ENCODE measurements at places on chromosomes 5 and 9.

GRCh38 chr5:111068213-111068612 lies 3.3 kb upstream of the TSLP start:
- DNase-seq = no peak

- no peak for DNase-seq
These were observed 97.6 kb upstream of the LHFPL2 start for GRCh38 chr5:78746021-78746770.

DNA sequence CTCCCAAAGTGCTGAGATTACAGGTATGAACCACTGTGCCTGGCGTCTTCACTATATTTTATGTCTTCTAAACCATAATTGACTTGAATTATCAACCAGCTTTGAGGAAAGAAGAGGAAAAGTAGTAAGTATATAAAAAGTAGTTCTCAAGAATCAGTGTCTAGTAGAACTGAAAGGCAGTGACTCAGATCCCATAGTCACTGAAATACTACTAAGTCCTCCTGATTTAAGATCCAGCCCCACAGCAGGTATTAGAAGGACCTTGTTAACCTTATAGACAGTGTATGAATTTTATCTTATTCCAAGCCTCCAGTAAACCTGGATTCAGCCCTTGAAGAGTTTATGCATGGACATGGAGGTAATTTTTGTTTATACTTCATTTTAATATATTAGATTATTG lies 31.5 kb downstream of the LNPEP start:
- DNase-seq = no peak

DNA sequence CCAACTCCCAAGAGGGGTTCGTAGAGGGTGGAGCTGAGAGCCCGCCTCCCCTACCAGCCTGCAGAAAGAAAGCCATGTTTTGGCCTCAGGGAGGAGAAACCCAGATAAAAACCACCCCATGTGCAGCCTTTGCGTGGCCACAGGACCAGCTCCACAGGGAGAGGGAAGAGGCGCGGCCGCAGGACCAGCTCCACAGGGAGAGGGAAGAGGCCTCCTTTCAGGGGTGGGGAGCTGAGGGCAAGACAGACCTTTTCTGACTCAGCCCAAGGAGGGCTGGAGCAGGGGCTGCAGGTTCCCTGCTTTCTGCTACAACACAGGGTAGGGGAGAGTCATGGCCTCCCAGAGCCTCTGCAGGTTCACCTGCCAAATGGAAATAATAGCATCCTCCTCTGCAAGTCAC lies 37.6 kb upstream of the KCNMB1 start:
- DNase-seq = no peak

GRCh38 chr9:2663461-2664173 lies 42.0 kb downstream of the VLDLR start:
- DNase-seq = no peak

DNA sequence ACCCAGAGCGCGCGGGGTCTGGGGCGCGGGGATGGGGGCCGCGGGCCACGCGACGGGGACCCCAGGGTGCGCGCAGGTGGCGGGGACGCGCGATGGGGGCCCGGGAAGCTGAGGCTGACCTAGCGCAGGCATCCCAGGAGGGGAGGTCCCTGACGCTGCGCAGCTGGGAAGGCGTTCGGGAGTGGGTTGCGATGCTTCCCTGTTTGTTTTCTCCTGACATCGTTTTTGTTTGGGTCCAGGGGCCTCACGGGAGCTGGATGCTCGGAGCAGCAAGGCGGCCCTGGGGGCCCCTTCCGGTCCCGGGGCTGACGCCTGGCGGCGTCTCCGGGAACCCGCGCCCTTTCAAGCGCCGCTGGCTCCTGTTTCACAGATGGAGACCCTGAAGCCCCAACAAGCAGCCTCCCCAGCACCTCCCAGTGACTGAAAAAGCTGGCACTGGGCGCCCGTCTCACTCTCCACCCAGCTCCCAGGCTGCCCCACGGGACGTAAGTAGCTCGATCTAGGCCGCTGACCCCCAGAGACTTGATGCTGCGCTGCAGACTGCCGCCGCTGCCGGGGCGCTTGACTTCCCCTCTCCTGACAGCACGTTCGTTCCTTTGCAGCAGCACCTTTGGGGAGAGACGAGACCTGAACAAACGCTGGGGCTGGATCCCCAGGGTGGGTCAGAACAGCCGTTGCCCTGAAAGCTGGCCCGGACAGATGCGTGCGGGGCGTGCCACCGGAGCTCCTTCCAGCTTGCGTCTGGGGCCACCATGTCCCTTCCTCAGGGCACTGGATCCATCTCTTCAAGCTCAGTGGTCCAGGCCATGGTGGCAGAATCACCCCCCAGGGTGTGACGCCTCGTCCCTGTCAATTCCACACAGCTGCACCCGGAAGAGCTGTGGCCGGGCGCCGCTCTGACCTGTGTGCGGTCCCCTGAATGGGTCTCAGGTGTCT lies 593 bp downstream of the BRD3OS start:
- peak; percentile 26 for DNase-seq

DNA sequence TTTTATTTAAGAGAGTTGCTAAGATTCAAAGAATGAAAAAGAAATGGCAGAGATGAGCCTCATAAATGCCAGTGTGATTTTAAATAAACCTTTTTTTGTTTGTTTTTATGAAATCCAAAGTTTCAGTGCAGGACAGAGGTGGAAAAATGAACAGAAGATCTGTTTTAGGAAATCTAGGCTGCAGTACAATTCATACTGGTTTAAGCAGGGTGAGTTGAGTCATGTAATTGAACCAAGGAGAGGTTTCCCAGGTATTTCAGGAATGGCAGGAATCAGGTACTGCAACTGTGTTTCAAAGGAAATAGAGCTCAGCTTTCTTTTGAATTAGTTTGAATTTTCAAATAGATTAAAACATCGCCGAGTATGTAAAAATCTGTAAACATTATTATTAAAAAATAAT lies 3.0 kb upstream of the ANKRD31 start:
- DNase-seq = no peak

DNA sequence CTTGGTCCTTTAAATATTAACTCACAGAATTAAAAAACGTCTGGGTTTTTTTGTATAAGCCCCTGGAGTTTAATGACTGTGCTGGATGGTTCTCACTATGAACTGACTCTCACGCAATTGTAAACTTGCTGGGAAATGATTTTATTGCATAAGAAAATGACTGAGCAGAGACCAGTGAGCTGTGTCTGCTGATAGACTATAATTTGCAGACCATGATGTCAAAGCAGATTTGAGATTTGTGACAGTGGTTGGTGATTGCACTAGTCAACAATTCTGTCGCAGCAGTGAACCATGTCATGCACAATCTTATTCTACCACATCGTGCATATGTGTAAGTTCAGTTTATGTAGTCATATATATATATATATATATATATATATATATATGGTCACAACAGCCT lies 85.7 kb upstream of the C9orf72 start:
- DNase-seq = no peak

DNA sequence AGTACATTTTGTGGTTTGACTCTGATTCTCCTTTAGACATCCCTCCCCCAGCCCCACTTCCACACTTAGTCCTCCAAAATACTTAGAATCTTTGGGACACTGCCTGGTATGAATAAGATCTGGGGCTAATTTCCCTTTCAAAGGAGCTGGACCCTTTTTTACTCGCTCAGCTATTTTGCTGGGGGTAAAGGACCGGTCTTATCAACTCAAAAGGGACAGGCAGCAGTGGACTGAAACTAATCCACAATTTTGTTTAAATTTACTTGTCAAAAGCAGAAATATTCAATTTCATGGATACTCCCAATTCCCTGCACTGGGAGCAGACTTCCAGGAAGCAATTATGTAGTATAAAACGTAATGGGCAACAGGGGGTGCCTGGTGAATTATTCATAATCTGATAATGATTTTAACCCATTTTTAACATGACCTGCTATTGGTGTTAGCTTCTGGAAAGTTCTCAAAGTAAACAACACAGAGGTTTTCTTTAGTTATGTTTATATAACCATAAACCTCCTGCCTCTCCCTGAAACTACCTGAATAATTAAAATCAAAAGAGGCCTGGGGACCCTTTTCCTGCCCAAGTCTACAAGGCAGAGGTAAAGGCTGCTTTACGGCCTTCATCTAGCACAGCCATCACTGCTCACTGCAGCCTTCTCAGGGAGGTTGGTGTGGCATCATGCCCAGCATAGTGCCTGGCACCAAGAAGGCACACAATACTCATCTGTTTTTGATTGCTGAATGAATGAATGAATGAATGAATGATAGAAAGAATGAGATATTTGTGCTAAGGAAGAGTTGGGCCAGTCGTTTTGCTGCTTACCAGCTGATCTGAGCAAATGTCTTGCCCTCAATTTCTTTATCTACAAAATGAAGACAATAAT lies 44.2 kb upstream of the GNPDA1 start:
- no peak for DNase-seq

GRCh38 chr5:10527281-10527950 lies 36.5 kb upstream of the ANKRD33B start:
- no peak for DNase-seq

GRCh38 chr5:88956416-88956815 lies 73.4 kb upstream of the MEF2C start:
- DNase-seq = no peak
